Pancreas (tissue), 10 donors: ENCODE measurements at places on chromosomes 2 and 18. TPM values are rescaled to one million over a fixed set of nuclear protein-coding genes. Genes with fewer than 3 reads are reported as not detected.

C1QL2 gene
- not detected for total RNA-seq

THSD7B gene
- not detected for total RNA-seq

PFN4 gene
- 0.40 TPM for total RNA-seq

VWC2L gene
- total RNA-seq = not detected

DNA sequence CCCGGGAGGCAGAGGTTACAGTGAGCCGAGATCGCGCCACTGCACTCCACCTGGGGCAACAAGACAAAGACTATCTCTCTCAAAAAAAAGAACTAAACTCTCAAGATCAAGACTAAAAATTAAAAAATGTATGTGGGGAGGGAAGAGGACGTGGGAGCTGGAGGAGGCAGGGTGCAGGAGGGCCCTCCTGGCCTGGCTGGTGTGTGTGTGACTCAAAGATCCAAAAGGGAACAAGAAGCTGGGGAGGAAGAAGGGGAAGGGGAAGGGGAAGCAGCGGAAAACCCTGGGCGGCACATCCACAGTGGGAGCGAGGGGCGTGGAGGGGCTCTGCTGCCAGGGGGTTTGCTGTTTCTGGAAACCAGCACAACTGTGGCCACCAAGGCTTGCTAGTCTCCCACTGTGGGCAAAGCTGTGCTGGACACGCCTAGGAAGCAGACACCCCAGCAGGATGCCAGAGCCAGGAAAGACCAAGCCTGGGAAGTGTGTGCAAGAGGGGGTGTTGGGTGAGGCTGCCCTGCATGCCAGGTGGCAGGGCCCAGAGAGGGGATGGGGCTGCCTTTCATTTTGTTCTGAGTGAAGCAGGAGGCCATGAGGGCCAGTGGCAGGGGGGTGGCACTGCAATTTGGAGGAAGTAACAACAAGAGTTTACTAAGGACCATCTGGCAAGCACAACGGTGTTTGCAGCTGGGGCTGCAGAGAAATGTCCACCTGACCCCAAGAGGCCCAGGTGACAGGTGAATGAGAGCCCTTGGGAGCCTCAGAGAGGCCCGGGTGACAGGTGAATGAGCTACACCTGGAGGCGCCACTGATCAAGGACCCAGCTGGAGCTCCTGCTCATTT, 44.5 kb downstream of the ANO7 start:
- H3K36me3 ChIP-seq = peaks cover 16% of the 10 kb centered on the region
- no peaks in the 10 kb centered on the region for H3K27me3 ChIP-seq
- no peaks in the 10 kb centered on the region for H3K4me1 ChIP-seq
- H3K4me3 ChIP-seq = no peak overlapping the region
- H3K27ac ChIP-seq = no peak overlapping the region

DNA sequence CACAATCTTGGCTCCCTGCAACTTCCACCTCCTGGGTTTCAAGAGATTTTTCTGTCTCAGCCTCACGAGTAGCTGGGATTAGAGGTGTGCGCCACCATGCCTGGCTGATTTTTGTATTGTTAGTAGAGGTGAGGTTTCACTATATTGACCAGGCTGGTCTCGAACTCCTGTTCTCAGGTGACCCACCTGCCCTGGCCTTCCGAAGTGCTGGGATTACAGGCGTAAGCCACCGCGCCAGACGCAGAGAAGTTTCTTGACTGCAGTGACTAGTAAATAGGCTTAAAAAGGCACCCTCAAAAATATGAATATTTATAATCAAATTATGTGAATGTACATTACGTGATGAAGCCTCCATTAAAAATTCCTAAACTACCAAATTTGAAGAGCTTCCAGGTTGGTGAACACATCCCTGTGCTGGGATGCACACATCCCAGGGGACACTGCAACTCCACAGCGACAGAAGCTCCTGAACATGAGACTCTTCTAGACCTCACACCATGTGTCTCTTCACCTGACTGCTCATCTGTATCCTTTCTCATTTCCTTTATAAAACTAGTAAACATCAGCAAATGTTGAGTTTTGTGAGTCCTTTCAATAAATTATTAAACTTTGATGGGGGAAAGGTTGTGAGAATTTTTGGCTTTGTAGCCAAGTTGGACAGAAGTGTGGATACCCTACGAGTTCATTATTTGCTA, 203.3 kb upstream of the SPOPL start:
- H3K4me3 ChIP-seq = no peak overlapping the region
- H3K36me3 ChIP-seq = no peaks in the 10 kb centered on the region
- no peaks in the 10 kb centered on the region for H3K4me1 ChIP-seq
- H3K27ac ChIP-seq = no peak overlapping the region

DNA sequence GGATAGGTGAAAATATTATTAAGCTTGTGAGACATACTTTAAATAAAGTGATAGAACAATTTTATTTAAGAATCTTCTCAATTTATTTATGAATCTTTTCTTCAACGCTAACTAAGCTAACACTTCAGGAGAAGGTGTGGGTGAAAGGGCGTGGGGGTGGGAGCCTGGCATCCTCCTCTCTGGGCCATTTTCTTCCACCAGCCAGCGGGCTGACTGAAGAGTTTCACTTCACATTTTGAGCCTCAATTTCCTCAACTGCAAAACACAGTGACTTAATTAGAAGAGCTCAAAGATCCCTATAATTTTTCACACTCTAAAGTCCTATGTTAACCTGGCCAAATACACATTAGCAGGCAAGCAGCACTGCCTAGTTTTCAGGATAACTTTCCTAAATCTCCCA, 94.8 kb downstream of the FTCDNL1 start:
- H3K4me3 ChIP-seq = no peak overlapping the region
- no peaks in the 10 kb centered on the region for H3K36me3 ChIP-seq
- no peak for DNase-seq
- no peaks in the 10 kb centered on the region for H3K4me1 ChIP-seq
- no peak overlapping the region for H3K27ac ChIP-seq

- no peak overlapping the region for H3K27ac ChIP-seq
- DNase-seq = no peak
- H3K4me1 ChIP-seq = no peaks in the 10 kb centered on the region
- H3K36me3 ChIP-seq = no peaks in the 10 kb centered on the region
- no peak overlapping the region for H3K4me3 ChIP-seq
Measured at GRCh38 chr2:41420219-41420618, 627.6 kb upstream of the PKDCC start.

GRCh38 chr2:136361521-136361920, 243.6 kb upstream of the CXCR4 start:
- no peaks in the 10 kb centered on the region for H3K36me3 ChIP-seq
- H3K4me3 ChIP-seq = no peak overlapping the region
- no peak overlapping the region for H3K27ac ChIP-seq
- H3K27me3 ChIP-seq = no peaks in the 10 kb centered on the region
- no peaks in the 10 kb centered on the region for H3K4me1 ChIP-seq

DNA sequence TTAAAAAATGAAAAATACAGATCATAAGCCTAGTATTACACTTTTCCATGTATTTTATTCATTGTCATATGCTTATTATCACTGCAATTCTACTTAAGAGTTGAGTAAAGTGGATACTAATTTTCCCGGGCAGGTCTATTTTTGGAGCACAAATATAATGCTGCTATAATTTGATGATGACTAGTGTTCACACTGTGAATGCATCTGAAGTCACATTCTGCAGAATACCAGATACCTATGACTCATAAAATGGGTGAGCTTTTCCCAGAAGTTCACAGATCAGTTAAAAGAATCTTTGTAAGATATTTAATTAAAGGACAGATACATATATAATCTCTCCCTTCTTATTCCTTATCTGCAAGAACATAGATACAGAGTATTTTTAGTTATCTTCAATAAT, 79.8 kb upstream of the MC4R start:
- H3K36me3 ChIP-seq = no peaks in the 10 kb centered on the region
- H3K27me3 ChIP-seq = no peaks in the 10 kb centered on the region
- no peak overlapping the region for H3K27ac ChIP-seq
- no peak for DNase-seq
- H3K4me1 ChIP-seq = no peaks in the 10 kb centered on the region

- no peaks in the 10 kb centered on the region for H3K27me3 ChIP-seq
- H3K36me3 ChIP-seq = no peaks in the 10 kb centered on the region
- no peak overlapping the region for H3K4me3 ChIP-seq
- no peak overlapping the region for H3K27ac ChIP-seq
Measured at GRCh38 chr2:127181851-127182250, 38.2 kb downstream of the CYP27C1 start.

GRCh38 chr2:10839813-10840212, 27.2 kb upstream of the PDIA6 start:
- no peaks in the 10 kb centered on the region for H3K27me3 ChIP-seq
- no peak overlapping the region for H3K27ac ChIP-seq
- no peak for DNase-seq
- no peaks in the 10 kb centered on the region for H3K4me1 ChIP-seq

GRCh38 chr18:6598657-6599056, 130.9 kb upstream of the ARHGAP28 start:
- no peak overlapping the region for H3K4me3 ChIP-seq
- H3K27me3 ChIP-seq = no peaks in the 10 kb centered on the region
- no peaks in the 10 kb centered on the region for H3K4me1 ChIP-seq
- no peak for DNase-seq
- no peaks in the 10 kb centered on the region for H3K36me3 ChIP-seq
- no peak overlapping the region for H3K27ac ChIP-seq

- H3K36me3 ChIP-seq = no peaks in the 10 kb centered on the region
- DNase-seq = no peak
- no peaks in the 10 kb centered on the region for H3K27me3 ChIP-seq
- no peak overlapping the region for H3K27ac ChIP-seq
- H3K4me3 ChIP-seq = no peak overlapping the region
Measured at GRCh38 chr18:46040747-46041104, 31.3 kb downstream of the PSTPIP2 start.

- DNase-seq = no peak
- H3K27ac ChIP-seq = no peak overlapping the region
- H3K36me3 ChIP-seq = no peaks in the 10 kb centered on the region
- no peaks in the 10 kb centered on the region for H3K4me1 ChIP-seq
- no peak overlapping the region for H3K4me3 ChIP-seq
- H3K27me3 ChIP-seq = no peaks in the 10 kb centered on the region
Measured at GRCh38 chr2:130911996-130912395, 75.3 kb downstream of the ARHGEF4 start.

DNA sequence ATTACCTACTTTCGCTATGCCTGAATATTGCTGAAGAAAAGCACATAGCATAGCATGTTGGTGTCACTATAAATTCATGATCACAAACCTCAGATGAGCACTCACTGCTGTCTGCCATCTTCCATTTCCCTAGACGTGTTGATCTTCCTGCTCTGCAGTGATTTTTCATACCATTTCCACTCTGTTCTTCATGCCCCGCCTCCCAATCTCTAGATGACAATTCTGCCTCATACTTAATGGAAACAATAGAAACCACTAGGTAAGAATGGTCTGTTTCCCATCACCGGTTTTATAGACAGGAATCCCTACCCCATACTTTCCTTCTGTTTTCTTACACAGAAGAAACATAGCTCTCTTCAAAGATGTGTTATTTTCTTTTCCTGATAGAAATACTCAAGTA, 63.8 kb downstream of the PIK3C3 start:
- H3K36me3 ChIP-seq = peaks cover 3% of the 10 kb centered on the region
- DNase-seq = no peak
- H3K27me3 ChIP-seq = no peaks in the 10 kb centered on the region
- no peak overlapping the region for H3K27ac ChIP-seq

DNA sequence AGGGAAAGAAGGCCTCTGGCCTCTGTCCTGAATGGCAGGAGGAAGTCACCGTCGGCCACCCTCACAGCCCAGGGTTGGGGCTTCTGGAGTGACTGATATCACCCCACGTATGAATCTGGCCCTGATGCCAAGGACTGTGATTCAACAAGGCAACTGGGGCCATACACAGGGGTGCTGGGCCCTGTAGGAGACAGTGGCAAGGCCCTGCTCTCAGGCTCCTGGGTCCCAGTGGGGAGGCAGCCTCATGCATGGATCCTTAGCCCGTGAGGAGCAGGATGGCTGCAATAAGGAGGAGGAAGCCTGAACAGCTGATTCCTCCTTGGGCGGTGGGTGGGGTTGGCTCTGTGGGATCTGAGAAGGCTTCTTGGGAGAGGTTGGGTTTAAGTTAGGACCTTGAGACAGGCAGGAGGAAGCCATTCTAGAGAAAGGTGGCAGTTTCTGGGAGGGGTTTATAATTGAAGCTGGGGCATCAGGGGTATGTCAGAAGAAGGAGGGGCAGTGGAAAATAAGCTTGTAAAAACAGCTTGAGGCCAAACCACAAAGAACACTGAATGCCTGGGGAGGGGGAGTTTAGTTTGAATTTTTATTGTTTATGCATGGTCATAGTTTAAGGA, 42.8 kb upstream of the LAPTM4A start:
- H3K36me3 ChIP-seq = no peaks in the 10 kb centered on the region
- no peaks in the 10 kb centered on the region for H3K27me3 ChIP-seq
- no peak overlapping the region for H3K4me3 ChIP-seq
- no peak overlapping the region for H3K27ac ChIP-seq
- DNase-seq = no peak

GRCh38 chr2:221750316-221750715, 178.2 kb upstream of the EPHA4 start:
- no peak overlapping the region for H3K27ac ChIP-seq
- DNase-seq = no peak
- H3K4me1 ChIP-seq = no peaks in the 10 kb centered on the region
- H3K4me3 ChIP-seq = no peak overlapping the region
- no peaks in the 10 kb centered on the region for H3K27me3 ChIP-seq
- no peaks in the 10 kb centered on the region for H3K36me3 ChIP-seq

- no peak for DNase-seq
- peaks cover 23% of the 10 kb centered on the region for H3K4me1 ChIP-seq
- H3K27me3 ChIP-seq = no peaks in the 10 kb centered on the region
Measured at GRCh38 chr2:55888936-55889335, 34.6 kb downstream of the EFEMP1 start.

DNA sequence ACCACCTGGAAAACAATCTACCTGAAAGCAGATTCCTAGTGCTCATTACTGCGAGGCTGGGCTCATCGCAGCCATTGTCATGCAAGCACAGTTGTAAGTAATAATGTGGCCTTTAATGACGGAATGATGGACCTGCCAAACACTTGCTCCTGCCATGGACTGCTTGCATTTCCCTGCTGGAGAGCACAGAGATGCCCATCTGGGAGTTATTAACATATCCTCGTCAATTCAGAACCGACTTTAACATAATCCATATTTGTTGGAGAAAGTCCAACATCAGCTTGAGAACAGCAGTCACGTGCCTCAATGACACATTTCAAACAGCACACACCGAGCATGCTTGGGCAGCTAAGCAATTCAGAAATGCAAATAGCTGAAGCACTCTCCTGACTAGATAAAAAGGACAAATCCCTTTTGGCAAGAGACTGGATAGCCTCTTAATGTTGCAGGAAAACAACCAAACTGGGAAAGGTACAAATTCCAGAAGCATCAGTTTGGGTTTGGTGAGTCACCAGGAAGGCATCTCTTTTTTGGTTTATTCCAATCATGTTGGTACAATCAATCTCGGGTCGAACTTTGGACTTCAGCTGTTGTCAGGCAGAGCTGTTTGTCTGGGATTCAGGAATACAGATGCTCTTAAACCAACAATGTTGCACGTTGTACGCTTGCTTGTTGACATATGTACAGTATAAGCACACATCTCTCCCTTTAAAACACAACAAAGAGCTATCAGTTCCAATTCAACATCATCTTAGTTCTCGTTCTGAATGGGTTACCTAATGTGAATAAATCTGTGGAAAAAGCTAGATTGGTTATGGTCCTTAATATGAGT, 395.8 kb downstream of the LNPK start:
- no peak for DNase-seq
- no peaks in the 10 kb centered on the region for H3K36me3 ChIP-seq
- no peak overlapping the region for H3K4me3 ChIP-seq
